ENCODE measurements at places on chromosomes 4 and X. TPM values are rescaled to one million over a fixed set of nuclear protein-coding genes. Genes with fewer than 3 reads are reported as not detected.

Gene FANCB
- 0.32 TPM for total RNA-seq

Gene CCNI
- total RNA-seq: 331 TPM

Gene CENPI
- total RNA-seq: 0.25 TPM

GRCh38 chrX:127177966-127178365 is 358.4 kb downstream of the PRR32 start:
- no peak for DNase-seq

DNA sequence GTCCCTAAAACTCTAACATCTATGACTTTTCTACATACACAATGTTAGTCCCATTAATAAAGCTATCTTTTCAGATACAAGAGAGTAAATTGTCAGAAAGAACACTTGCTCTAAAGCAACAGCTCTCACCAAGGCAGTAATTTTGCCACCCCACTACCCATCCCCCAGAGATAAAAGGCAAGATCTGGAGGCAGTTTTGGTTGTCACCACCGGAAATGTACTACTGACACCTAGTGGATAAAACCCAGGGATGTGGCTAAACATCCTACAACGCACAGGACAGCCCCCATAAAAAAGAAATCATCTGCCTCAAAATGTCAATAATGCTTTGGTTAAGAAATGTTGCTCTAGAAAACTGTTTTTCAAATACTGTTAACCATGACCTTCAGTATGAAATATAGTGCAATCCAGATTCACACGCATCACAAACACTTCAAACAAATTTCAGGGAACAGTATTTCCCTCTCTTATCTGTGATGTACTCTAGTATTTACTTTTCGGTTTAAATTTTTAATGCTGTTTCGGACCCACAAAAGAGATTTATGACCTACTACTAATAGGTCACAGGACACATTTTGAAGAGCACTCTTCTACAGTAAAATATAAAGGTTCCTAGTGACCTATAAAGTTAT is 5.1 kb downstream of the FBXL5 start:
- peak; percentile 51 for DNase-seq

DNA sequence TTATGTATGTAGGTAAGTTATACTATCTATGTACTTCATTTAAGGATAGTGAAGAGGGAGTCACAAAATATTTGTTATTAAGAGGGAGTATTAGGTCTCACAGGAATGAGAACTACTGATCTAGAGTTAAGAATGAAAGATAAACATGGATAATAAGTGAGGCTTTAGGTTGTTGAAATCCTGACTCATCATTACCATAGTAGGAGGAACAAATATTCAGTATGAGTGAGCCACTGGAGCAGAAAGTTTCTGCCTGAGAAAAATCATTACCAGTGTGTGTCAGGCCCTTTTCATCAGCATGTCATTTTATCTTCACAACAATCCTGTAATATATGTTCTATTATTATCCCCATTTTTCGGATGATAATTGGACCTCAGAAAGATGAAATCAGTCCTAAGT is 27.2 kb upstream of the IGSF1 start:
- no peak for DNase-seq

DNA sequence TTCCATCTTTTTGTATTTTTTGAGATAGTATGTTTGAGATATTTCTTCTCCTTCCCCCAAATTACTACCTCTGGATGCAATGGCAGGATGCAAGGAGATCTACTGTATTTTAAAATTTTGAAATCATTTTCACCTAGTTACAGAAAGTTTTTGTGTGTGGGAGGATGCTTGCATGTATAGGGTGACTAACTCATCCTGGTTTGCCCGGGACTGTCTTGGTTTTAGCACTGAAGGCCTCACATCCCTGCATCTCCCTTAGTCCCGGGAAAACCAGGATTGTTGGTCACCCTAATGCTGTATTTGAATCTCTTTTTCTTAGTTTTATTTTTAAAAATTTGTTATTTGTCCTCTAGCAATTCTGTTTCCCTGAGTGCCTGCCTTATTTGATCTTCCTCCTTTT is 12.1 kb downstream of the SUPT20HL2 start:
- no peak for DNase-seq

Measured in heart right ventricle (tissue), 16 donors.